Urothelium cell line (cell line): ENCODE measurements at places on chromosomes 2 and 18.

- DNase-seq, result no peak
Observed at GRCh38 chr2:128292599-128293425, 25.9 kb downstream of the HS6ST1 start.

DNA sequence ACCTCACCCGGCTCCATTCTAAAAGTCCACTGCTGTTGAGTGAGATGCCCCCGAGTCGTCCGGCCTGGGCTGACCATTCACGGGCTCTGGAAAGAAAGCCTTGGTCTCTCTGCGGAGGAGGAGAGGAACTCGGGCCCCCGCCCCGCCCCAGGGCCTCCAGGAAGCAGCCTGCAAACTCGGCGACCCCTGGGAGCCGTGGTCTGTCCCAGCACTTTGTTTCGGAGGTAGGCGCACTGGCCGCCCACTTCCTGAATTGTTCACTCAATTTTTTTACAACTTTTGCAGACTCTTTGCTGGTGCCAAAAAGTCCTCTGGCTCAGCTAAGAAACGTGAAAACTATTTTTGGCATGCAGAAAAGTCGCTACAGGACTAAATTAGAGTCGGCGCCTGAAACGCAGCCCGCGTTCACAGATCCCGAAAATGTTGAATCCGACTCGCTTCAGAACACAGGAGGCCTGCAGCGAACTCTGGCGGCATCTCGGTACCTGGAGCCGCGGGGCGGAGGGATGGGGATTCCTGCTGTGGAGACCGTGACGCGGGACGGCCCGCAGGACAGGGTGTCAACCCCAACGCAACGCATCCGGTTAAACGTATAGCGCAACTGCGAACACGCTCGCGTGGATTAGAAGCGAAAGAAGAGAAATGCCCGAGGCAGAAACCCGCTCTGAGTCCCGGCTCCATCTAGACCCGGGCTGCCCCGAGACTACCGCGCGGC, 1.5 kb downstream of the PXDN start:
- DNase-seq, result peak; percentile 62

GRCh38 chr2:101667823-101668222, 29.7 kb upstream of the MAP4K4 start:
- no peak for DNase-seq

GRCh38 chr2:34844629-34845028, 1245.5 kb upstream of the FAM98A start:
- DNase-seq, result no peak

DNA sequence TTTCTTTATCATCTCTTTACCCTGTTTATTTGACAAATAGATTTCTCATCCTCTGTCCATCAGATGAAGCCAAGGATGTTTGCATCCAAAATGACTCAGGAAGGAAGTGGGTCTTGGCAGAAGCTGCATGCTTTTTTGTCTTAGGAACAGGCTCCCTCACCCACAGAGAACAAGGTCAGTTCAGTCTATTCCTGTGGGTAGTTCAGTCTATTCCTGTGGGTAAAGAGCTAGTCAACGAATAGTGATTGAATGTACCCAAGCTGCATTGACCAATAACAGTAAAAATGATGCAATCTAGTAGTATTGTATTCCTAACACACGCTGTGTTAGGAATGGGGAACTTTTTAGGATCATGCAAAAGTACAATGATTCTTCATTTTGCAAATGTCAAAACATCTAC, 290.8 kb upstream of the TANK start:
- peak; percentile 18 for DNase-seq
